NCI-H1417 treated with DMSO at 0.1 percent for 48 hours (cell line): ENCODE measurements at places on chromosomes 11 and 22.

GRCh38 chr22:25318081-25318823, 98.8 kb downstream of the CRYBB2 start:
- DNase-seq: no peak

GRCh38 chr22:48307931-48308330, 1519.7 kb downstream of the BRD1 start:
- DNase-seq: no peak

GRCh38 chr11:123344790-123345357, 85.2 kb upstream of the GRAMD1B start:
- no peak for DNase-seq

GRCh38 chr22:20510811-20511577, 3.6 kb downstream of the MED15 start:
- no peak for DNase-seq

DNA sequence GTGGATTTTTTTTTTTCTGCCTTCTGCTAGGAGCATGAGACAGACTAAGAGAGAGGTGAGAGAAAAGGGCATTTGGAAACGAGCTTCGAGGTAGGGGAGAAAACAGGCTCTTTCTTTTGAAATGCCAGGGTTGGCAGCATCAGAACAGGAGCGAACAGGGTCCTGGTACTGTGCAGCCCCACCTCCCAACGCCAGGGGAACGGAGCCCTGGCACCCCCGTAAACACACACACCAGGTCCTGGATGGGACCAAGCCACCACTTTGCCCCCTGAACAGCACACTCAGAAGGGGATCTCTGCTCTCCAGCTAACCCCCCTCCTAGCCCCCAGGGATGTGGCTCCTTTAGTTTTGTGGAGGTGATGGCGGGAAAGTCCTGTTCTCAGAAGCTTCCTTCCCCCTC, 127.1 kb downstream of the CTTN start:
- no peak for DNase-seq

DNA sequence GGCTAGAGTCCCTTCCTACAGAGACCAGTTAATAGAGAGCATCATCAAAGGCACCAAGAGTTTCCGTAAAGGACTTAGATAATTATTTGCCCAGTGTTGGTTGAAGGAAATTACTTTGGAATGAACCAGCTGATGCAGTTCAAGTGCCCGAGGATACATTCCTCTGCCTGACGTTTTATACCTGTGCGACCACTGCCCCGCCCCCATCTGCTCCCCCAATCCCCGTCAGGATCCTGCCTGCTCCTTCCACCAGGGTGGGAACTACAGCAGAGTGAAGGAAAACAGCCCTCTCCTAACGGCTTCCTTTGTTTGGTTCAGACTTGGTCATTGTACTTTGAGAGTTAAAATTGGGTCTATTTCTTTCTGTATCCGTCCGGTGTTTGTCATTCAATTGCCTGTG, 761.5 kb downstream of the NTM start:
- no peak for DNase-seq

- no peak for DNase-seq
These were observed 28.5 kb downstream of the MAFF start for GRCh38 chr22:38230108-38230825.

DNA sequence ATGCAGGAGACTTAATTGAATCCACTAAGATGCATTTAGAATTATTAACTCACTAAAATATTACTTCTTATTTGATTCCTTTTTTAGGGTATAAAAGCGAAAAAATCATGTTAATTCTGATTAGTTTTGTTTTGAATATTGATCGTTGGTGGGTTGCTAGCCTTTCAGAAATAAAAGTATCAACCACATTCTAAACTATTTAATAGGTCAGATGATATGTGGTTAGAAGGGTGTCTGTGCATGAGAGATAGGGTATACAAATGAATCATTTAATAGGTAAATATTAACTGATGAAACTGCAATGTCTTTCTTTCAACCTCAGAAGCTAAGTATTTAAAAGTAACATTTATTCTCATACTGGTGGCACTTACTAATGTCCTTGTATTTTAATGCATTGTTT, 515.1 kb downstream of the CNTN5 start:
- DNase-seq: no peak

DNA sequence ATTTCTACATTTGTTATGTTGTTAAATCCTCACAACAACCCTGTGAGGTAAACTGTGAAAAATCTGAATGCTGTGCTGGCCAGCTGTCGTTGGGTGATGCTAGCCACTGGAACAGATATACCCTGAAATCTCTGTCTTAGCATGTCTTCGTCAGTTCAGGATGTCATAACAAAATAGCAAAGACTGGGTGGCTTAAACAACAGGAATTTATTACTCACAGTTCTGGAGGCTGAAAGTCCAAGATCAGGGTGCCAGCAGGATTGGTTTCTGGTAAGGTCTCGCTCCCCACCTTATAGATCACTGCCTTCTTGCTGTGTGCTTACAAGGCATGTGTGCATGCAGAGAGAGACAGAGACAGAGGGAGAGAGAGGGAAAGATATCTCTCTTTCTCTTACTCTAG, 211.7 kb downstream of the C11orf91 start:
- no peak for DNase-seq

- no peak for DNase-seq
These were observed 3.9 kb downstream of the HTATIP2 start for GRCh38 chr11:20367313-20367948.

DNA sequence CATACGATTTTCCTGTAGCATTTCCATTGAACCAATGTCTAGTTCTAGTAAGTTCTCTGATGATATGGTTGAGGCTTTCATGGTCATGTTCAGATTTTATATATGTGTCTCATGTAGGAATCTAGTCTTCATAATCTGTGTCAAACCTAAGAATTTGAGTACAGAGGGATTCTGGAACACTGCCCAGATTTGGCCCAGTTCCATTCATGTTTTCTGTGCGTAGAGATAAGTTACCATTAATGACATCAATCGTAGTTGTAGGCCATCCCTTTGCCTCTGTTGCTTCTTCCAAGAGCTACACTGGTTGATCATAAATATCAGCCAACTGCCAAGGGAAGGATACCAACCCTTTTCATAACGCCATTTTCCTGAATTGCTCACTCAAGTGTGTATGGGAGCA, 23.3 kb downstream of the ST3GAL4 start:
- DNase-seq: no peak

GRCh38 chr11:73327812-73328364, 19.8 kb downstream of the ARHGEF17 start:
- DNase-seq: no peak

DNA sequence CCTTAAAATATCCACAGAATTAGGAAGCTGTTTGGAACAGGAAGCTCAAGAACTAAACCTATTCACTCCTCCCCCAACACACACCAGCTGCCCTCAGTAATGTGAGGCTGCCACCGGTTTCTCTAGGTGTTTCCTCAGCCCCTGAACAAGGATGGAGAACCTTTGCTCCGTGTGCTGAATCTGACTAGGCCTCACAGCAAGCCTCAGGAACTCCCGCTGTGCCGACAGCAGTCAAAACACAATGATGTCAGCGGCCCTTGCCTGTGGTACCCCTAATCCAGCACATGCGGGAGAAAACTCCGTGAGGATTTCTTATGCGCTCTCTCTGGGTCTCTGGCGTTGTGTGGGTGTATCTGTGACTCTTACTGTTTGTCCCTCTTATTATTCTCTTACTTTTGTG, 153.3 kb downstream of the EFCAB6 start:
- DNase-seq: no peak

GRCh38 chr11:130829920-130830511, 86.3 kb downstream of the SNX19 start:
- DNase-seq: no peak

DNA sequence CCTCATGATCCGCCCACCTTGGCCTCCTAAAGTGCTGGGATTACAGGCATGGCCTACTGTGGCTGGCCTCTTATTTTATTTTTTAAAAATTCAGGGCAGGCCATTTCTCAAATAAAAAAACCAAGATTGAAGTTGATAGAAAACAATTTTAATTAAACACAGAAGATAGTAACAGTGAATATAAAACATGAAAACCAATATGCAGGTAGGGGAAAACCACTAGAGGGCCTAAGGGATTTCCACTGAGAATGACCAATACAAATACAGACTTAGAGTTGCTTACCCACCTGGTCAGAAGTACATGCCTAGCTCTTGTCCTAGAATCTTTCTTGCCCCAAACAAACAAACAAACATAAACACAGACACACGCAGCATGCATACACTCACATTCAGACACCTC, 1.7 kb upstream of the RTCB start:
- no peak for DNase-seq

- DNase-seq: no peak
These were observed 43.2 kb downstream of the PIK3C2A start for GRCh38 chr11:17164361-17165246.

- DNase-seq: no peak
These were observed 76.3 kb upstream of the TCF20 start for GRCh38 chr22:42346722-42347121.

- no peak for DNase-seq
These were observed 162.4 kb upstream of the LMO1 start for GRCh38 chr11:8426076-8426475.

- no peak for DNase-seq
These were observed 157.0 kb upstream of the PDGFD start for GRCh38 chr11:104320956-104321355.

DNA sequence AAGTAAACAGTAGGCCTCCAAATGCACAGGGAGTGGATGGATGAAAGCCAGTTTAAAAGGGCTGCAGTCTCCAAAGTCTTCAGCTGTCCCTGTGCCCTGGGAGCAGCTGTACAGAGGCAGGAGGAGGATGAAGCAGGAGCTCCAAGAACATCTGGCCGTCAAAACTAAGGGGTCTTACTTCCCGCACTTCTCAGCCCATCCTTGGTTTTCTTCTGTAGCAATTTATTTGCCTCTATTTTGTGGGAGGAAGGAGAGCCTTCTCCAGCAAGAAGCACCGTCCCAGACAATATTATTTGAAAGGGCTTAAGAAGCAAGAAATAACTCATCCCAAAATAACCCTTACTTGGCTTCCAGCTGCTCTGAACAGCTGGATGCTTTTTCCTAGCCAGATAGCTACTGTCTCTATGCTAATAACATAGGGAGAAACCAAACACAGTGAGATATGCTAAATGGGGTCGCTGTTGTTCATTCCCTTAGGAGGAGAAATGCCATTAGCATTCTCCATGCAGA, 133.2 kb downstream of the SPATA19 start:
- no peak for DNase-seq

GRCh38 chr11:21430537-21430936, 761.2 kb downstream of the NELL1 start:
- no peak for DNase-seq

GRCh38 chr11:65416841-65417701, 5.5 kb upstream of the NEAT1 start:
- no peak for DNase-seq

- DNase-seq: no peak
These were observed 14.0 kb upstream of the ARHGAP42 start for GRCh38 chr11:100673063-100673462.

- no peak for DNase-seq
These were observed 10.4 kb downstream of the LARGE1 start for GRCh38 chr22:33909911-33910310.

GRCh38 chr11:34948696-34949095, 32.3 kb downstream of the PDHX start:
- no peak for DNase-seq

DNA sequence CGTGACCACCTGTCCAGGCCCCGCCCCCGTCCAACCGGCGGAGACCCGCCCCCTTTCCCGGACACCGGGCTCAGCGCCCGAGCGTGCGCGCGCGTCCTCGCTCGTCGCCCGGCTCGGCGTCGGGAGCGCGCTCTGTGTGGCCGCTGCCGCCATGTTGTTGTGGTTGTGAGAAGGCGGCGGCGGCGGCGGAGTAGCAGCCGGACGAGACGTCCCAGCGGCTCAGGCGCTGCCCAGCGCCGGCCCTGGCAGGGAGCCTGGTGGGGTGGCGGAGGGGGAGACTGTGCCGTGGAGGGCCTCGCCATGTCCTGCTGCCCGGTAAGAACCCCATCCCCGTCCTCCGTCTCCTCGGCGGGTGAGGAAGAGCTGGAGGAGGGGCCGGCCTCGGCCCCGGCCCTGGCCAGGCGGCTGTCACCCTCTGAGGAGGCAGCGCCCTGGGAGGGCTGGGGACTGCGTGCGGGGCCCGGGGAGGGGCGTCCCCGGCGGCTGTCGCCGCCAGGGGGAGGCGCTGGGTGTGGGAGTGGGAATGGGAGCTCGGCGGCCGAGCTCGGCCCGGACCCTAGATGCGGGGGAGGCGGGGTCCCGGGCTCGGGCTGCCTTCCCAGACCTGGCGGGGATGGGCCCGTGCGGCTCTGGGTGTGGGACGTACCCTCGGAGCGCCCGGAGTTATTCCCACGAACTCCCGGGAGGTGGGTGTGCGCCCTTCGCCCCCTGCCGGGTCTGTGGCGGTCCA, at the start of gene MTMR3:
Gene MTMR3 (plus strand): TSS at position 130 of the 730 bp plus-strand sequence. CDS start 87,886 bp downstream, outside the sequence.
- DNase-seq: peak; percentile 37

DNA sequence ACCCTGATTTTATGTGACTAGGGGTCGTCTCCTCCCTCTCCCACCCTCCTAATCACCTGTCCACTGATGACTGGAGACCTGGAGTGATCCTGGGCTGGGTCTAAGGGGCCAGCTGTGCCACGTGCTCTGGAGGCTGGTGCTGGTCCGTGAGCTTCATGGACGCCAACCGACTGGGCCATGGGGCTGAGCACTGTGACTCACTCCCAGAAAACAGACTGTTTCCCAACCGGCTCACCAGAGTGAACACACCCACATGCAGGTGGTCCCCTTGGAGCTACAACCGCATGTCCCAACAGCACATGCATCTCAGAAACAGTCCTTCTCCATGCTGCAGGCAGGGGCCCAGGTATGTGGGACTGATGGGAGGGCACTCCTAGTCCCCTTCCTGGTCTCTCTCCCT, 14.0 kb upstream of the LMO1 start:
- no peak for DNase-seq

DNA sequence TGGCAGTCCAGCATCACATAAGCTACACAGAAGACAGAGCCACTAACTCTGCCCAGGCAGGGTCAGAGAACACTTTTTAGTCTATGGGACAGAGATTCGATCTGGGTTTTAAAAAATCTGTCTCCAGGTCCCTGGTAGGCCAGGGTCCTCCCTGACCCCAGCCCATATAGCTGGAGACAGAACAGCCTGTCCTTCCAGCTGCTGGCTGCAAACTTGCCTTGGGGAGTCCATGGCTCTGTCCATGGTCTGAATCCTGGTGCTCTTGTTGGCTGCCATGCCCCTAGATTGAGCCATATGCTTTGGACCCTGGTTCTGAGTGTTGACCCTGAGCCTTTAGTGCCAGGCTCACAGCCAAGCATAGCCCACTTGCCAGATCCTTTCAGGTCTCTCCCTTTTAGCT, 13.3 kb upstream of the LIPT2 start:
- DNase-seq: no peak

GRCh38 chr22:35484651-35485556, 55.7 kb upstream of the RASD2 start:
- no peak for DNase-seq

DNA sequence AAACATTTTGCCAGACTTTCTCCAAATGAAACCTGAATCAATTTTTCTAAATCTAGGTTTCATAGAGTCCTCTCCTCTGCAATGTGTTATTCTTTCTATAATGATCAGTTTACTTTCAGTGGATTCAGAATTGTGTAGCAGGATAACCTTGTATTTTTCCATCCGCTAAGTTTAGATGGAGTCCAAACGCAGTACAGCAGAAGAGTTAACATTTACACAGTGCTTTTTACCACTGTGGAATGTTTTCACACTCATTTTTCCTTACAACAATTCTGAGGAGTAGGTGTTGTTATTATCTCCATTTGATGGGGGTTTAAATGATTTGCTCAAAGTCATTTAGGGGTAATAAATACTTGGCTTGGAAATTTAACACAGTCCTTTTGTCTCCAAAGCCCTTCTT, 9.6 kb downstream of the RAG1 start:
- no peak for DNase-seq
